Esophagus mucosa (tissue), 1 donor: ENCODE measurements at places on chromosomes 5 and 9. TPM values are rescaled to one million over a fixed set of nuclear protein-coding genes. Genes with fewer than 3 reads are reported as not detected.
A peak's percentile ranks its signal among the peaks of the same experiment; 100 is the strongest.

SYNPO gene
- 7.8 TPM for total RNA-seq

GLRA1 gene
- total RNA-seq: not detected

CDX1 gene
- not detected for total RNA-seq

ICE1 gene
- total RNA-seq: 10.8 TPM

WHRN gene
- 3.4 TPM for total RNA-seq

BRINP1 gene
- total RNA-seq: 3.4 TPM

GRCh38 chr9:5292141-5292540 lies 12.4 kb downstream of the RLN2 start:
- no peak for ATAC-seq

DNA sequence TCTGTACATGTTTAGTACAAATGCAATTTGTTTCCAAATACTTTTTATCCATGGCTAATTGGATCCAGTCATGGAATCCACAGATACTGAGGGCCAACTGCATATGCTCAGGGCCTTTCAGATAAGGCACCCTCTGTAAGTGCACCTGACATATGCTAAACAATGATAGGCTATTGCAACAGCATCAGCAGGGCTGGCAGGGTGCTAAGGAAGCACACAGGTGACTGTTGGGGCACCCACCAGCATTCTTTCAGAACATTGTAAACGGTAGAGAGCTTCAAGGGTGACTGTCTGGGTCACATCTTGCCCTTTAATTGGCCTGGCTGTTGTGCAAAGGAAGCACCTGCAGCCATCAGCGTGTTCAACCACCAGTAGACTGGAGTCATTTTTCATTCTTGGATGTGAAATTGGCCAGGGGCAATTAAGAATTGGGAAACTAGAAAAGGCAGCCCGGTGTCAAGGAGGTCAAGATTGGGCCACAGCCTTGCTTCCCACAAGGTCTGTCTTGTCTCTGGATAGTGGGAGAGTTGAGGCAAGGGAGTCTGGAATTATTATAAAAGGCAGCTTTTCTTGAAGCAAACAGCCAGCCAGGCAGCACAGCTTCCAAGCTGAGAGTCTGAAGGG lies 129.3 kb upstream of the RAI14 start:
- no peak for ATAC-seq

DNA sequence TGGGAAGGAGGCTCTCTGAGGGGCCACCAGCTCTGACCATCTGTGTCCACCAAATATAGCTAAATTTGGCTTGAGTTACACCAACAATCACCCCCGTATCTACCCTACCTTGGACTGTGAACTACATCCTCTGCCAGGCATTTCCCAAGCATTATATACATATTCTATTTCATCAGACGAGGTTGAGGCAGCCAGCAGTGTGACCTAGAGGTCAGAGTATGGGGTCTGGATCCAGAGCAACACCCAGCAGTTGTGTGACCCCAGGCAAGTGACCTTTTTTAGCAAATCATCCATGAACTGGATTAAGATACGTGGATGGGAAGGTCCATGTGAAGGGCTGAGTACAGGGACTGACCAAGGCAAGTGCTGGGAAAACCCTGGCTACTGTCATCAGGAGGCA lies 180.6 kb downstream of the HSPA4 start:
- no peak for ATAC-seq

- ATAC-seq: no peak
Measured at GRCh38 chr5:29561564-29561963, 1631.9 kb upstream of the CDH6 start.

DNA sequence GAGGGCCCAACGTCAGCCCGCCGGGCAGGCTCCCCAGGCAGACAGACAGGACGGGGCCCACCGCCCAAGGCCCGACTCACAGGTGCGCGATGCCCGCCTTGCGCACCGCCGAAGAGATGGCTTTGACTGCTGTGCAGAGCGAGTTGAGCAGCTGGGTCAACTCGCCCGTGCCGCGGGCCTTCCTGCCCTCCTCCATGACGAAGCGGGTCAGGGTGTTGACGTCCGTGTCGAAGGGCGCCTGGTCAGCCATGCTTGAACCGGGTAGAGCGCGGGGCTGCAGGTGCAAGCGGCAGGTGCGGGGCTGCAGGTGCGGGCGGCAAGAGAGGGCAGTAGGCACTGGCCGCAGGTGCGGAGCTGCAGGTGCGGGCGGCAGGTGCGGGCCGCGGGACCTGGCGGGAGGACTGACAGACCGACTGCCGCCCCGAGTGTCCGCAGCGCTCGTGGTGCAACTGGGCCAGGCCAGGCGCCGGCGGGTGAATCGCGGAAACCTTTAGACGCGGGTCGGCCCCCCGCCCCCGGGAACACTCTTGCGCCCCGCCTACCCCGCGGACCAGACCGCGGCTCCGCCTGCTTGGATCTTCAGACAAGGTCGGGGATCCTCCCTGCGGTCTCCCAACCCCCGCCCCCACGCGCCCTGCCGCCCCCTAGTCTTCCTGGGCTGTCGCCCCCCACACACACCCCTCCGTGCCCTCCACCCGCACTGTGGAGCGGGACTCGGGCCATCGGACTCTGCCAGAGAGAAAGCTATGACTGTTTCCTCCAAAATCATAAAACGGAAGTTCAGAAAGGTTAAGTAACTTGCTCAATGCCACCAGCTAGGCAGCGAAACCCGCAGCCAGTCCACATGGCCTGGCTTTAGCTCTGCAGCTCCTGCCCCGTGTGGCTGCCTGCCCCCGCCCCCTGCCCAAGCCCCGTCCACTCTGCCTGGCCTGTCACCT lies at the start of gene FBP1:
Gene FBP1, minus strand, starts transcription at position 458 of the 938 bp plus-strand sequence. Its CDS starts 208 bp downstream, at position 250.
- ATAC-seq: peak; percentile 63

DNA sequence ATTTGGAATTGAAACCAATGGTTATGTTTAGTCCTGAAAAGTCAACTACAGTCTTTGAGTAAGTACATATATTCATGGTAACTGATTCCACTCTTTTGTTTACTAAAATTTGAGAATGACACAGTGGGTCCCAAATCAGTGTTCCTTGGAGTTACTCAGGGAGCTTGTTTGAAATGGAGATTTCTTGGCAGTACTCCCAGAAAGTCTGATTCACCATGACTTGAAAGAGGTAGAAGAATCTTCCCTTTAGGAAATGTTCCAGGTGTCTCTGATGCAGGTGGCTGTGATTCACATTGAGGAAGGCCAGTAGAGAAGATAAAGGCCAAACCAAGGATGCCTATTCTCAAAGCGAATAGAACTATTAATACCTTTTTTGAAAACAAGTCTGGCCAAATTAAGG lies 1078.3 kb downstream of the CDH12 start:
- ATAC-seq: peak; percentile 80

GRCh38 chr5:39648085-39648847 lies 223.5 kb upstream of the DAB2 start:
- ATAC-seq: peak; percentile 33

GRCh38 chr5:38878391-38879077 lies 32.7 kb downstream of the OSMR start:
- ATAC-seq: no peak

DNA sequence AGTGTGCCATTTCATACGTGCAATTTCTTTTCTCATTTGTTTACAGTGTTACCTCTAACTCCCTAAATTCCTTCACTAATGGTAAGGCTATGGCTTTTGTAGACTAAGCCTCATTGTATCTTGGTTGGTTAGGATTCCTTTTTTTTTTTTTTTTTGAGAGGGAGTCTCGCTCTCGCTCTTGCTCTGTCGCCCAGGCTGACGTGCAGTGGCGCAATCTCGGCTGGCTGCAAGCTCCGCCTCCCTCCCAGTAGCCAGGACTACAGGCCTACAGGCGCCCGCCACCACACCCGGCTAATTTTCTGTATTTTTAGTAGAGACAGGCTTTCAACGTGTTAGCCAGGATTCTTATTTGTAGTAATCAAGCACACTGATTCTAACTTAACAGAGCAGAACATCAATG lies 57.7 kb downstream of the SPEF2 start:
- ATAC-seq: no peak
